Activated CD8-positive, alpha-beta memory T cell treated with anti-CD3 and anti-CD28 coated beads for 1 hour (primary cell): ENCODE measurements at places on chromosomes 4 and X.

GRCh38 chr4:174794543-174795094, 34.4 kb downstream of the GLRA3 start:
- DNase-seq = no peak

DNA sequence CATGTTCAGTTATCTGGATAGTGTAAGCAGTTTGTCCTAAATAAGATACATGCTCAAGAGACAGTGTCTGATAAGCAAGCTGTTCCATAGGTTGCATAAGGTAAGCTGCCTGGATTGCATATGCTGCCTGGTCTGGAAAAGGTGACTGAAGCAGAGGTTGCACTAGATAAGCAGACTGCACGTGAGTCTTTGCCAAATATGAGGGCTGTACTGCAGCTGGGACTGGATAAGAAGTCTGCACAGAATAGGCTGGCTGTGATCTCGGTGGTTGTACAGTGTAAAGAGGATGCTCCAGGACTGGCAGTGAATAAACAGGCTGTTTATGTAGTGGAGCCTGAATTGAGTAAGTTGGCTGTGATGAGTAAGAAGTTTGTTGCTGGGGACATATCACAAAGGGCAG, 68.9 kb downstream of the WNK3 start:
- DNase-seq = no peak

DNA sequence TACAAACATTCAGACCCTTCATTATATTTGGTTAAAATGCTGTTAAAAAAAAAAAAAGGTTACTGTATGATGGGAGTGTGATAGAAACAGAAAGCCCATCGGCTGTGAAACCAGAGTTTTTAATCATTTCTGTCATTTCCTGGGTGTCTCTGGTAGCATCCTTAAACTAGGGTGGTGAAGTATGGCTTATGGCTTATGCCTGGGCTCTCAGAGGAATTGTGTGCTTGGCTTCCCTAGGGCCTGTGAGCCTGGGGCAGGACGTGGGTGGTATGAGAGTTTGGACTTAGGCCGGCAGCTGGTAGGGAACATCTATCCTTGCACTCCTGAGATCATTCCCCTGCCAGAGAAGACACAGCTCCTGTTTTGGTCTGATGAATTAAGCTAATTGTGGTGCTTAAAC, 52.2 kb downstream of the DCUN1D4 start:
- no peak for DNase-seq

DNA sequence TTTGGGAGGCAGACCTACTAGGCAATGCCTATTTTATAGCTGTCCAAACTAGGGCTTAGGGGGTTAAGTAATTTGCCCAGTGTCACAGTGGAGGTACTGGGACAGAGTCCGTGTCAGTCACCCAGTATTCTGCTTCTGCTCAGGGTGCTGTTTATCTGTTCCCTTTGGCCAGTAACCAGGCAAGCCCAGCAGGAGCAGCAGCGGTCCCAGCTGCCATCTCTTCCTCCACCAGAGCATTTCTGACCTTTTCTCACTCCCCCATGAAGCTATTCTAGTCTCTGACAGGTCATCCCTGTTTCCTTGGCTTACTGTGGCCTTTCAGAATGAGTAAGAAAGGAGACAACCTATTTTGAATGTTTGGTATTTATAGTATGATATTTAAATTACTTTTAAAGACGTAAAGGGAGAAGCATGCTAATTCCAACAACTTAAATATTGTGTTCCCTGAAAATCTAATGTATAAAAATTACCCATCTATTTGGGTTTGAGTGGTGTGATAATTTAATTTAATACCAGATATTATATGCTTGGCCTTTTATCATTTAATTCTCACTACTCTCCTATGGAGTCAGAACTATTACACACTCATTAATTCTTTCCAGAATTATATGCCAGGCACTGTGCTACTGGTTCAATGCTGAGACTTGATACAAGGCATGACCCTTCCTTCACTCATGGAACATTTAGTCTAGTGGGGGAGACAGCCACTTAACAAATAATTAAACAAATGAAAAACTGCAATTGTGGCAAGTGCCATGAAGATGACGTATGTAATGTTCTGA, 60.6 kb downstream of the RPS6KA3 start:
- DNase-seq = no peak
